ENCODE measurements at places on chromosomes 16 and 17. TPM values are rescaled to one million over a fixed set of nuclear protein-coding genes. Genes with fewer than 3 reads are reported as not detected.

GRCh38 chr16:49441366-49441780, 67.8 kb downstream of the C16orf78 start:
- DNase-seq = no peak

- no peak for DNase-seq
Measured at GRCh38 chr17:81240761-81241160, 1.6 kb downstream of the NDUFAF8 start.

DNA sequence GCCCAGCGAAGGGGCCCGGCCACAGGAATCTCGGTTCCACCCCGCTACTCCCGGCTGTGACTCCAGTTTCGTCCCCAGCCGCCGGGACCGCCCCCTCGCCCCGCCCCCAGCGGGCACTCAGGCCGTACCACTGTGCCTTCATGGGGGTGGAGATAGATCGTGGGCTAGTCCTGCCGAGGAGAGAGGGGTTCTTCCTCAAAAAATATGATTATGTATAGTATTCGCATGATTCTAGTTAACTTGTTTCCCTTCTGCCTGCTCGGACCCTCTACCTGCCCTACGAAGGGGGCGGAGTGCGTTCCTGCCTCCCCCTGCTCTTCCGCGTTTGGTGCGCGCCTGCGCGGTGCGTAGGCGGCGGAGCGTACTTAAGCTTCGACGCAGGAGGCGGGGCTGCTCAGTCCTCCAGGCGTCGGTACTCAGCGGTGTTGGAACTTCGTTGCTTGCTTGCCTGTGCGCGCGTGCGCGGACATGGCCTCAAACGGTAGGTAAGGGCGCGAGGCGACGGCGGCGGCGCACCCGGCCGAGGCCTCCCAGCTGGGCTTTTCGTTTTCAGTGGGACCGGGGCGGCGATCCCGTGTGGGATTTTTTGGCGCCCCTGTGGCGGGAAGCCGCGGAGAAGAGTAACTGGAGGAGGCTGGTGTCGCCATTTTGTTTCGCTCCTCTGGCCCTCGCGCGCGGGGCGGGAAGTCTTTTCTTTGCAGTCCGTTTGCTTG, at the start of gene FUS:
FUS (plus strand) TSS at position 393 of the 713 bp plus-strand sequence; CDS start at position 469, 76 bp downstream.
- DNase-seq = no peak

DNA sequence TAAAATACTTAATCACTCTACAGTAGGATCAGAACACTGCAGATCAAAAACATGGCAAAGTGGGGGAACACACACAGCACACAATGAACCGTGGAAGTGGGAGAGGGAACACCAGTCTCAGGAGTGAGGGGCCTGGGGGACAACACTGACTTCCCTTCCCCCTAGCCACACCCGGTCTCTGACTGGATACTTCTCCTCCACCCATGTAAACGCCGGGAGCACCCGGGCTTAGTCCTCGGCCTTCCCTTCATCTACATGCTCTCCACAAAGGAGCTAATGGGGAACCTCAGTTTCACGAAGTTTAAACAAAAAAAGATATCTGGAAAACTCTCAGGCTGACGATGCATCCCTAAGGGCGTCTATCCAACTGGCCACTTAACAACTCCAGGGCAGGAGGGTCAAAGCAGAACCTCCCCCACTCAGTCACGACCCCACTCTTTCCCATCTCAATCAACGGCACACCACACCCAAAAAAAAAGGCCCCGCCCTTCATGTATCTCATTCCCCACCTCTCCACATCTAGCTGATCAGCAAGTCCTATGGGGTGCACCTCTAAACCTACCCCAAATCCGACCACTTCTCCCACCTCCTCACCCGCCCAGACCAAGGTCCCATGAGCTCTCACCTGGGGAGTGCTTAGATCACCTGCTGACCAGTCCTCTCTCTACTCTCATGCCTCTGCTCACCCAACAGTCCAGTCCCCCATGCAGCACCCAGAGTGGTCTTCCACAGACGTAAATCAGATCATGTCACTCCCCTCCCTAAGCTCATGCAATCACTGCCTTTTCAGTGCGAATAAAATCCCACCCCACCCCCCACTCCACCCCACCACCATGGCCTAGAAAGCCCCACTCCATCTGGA, 7.4 kb downstream of the ZDHHC7 start:
- DNase-seq = no peak

- DNase-seq = no peak
Measured at GRCh38 chr16:70455910-70456309, 1.5 kb downstream of the FCSK start.

- no peak for DNase-seq
Measured at GRCh38 chr17:2749784-2750181, 331 bp upstream of the CCDC92B start.

GRCh38 chr16:81623365-81624102, 155.6 kb upstream of the PLCG2 start:
- no peak for DNase-seq

DNA sequence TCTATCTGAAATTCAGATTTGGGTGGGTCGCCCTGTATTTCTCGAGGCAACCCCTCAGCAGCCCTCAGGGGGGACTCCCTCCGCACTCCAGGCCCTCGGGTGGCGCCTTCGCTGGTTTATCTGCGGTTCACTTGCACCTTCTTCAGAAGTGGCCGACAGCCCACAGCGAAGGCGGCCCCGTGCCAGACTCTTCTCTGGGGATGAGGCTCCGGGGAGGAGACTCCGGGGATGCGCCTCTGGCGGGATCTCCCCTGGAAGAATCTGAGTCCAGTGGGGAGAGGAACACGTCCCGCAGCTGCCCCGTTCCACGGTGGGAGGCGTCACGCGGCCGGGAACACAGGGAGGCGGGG, 63.9 kb upstream of the DNAJA2 start:
- DNase-seq = no peak

GRCh38 chr16:79171931-79172705, 428.4 kb downstream of the MAF start:
- no peak for DNase-seq

GRCh38 chr16:23508589-23509440, 1.5 kb downstream of the GGA2 start:
- DNase-seq = no peak

GRCh38 chr17:77458202-77459017, 317.6 kb downstream of the SEC14L1 start:
- DNase-seq = no peak

DNA sequence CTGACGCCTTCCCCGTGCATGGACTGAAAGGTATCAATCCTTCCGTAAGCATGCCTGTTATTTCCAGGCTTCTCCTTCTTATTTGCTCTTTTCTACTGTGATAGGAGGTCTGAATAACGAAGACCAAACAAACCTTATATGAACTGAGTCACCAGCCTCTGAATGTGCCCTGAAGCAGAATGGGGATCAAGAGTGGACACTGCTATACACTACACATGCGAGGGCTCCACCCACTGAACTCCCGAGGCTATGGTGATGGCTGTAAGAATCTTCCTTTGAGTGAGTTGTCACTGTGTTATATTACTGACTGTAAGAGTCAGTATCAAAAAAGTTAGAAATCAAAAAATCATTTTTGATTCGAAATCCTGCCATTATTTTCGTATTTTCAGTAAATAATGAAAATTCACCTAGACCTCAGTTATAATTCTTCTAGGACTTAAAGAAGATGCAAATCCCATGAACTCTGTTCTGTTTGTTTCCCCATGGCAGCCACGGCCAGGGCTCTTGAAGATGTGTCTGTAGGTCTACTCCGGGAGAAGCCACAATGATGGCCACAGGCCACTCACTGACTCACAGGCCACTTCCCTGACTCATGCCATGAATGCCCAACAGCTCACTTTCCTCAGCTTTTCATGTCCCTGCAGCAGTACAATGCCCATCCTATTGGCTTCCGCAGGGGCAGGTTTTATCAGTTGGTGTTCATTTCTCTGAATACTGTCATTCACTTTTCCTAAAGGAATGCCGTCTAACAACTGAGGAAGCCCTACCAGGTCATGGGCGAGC, 54.7 kb downstream of the ZZEF1 start:
- DNase-seq = no peak

Gene BIRC5
- 24.8 TPM for polyA plus RNA-seq

Gene ADAP2
- polyA plus RNA-seq = 0.12 TPM

Gene AIPL1
- polyA plus RNA-seq = not detected

Gene FAM117A
- polyA plus RNA-seq = 2.2 TPM

Gene PRAC1
- not detected for polyA plus RNA-seq

Measured in BJ (cell line).